BJ (cell line): ENCODE measurements at places on chromosomes 4 and X.

DNA sequence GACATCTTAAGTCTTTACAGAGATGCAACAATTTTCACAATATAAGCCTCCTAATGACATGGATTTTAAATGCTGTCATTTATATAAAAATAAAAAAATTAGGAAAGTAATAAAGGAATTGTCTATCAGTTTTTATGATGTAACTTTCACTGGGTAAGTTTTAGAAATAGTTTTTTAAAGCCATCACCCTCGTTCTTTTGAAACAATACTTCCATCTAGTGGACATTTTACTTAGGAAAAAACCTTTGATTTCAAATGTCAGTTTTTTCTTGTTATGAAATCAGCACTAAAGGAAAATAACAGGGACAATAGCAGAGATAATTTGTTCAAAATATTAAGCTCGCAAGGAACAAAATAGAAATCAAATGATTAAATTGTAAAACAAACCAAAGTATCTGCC is 24.3 kb upstream of the NDNF start:
- DNase-seq, result peak; percentile 9

GRCh38 chr4:48129307-48130014 is 4.6 kb downstream of the TXK start:
- no peak for DNase-seq

DNA sequence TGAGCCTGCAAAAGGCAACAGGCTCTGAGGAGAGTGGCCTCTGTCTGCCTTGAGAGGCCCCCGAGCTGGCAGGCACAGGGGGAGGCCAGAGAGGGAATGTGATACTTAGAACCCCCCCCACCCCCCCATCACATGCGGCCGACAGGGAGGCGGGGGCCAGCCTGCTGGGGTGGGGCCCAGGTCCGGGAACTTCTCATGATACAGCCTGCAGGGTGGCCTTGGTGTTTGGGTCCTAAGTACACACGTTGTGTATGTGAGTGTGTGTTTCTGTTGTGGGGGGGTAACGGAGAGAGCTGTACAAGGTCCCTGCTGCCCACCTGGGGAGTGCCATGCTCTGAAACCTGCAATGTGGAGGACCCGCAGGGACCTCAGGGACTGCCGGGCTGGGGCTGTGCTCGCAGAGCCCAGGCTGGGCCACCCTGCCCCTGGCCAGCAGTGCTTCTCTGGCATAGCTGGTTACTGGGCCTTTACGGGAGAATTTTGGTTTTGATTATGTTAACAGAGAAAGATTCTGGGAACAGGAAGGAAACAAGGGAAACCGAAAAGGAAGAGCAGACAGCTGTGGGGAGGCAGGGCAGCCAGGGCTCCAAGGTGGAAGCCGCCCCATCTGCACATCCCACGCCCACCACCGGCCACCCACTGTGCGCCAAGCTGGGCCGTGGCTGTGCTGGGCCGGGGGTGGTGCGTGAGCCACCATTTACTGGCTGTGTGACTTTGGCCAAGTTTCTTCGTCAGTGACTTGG is 19.9 kb downstream of the SH3BP2 start:
- DNase-seq, result no peak

DNA sequence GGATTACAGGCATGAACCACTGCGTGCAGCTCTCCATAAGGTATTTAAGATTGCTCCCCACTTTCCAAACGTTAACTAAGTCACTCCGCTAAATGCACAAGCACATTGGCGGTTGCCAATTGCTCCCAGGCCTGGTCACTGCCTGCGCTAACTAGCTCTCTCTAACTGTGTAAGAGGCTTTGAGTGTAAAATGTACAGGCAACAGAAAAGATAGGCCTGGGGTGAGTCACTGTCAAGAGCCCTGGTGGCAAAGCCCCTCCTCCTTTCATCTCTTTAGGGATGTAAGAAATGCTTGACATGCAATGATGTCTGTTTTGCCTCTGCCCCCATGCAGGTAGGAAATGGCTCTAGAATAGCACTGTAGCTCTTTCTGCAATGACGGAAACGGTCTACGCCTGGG is 329.7 kb upstream of the GATB start:
- DNase-seq, result no peak

DNA sequence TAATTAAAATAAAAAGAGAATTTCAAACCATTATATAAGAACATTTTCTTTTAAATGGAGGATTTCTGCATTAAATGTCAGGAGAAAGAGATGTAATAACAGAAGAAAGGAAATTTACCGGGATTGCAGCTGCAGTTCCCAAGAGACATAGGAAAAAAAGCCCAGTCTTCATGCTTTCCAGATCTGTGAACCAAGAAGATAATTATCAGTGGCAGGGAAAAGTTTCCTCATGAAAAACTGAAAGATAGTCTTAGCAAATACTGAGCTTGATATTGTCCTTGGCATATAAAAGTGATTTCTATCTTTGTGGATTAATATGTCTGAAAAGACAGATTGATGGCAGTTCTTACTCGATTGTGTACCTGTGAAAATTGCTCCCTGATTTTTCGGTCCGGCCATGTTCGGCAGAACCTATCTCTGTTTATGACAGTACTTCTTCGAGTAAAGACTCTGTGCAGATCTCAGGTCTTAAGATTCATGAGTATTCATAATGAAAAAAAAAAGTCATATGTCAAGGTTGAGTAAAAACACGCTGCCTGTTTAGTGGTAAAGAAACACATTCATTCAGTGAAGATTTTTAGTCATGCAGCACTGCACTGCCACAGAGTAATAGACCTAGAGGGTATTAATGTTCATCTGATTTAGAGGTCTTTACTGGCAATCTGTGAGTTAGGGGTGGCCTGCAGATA is 29.6 kb downstream of the SPARCL1 start:
- no peak for DNase-seq

- DNase-seq, result no peak
These were observed 529.7 kb upstream of the BOD1L1 start for GRCh38 chr4:14157262-14157661.

- no peak for DNase-seq
These were observed 39.9 kb upstream of the SCOC start for GRCh38 chr4:140333523-140333922.

DNA sequence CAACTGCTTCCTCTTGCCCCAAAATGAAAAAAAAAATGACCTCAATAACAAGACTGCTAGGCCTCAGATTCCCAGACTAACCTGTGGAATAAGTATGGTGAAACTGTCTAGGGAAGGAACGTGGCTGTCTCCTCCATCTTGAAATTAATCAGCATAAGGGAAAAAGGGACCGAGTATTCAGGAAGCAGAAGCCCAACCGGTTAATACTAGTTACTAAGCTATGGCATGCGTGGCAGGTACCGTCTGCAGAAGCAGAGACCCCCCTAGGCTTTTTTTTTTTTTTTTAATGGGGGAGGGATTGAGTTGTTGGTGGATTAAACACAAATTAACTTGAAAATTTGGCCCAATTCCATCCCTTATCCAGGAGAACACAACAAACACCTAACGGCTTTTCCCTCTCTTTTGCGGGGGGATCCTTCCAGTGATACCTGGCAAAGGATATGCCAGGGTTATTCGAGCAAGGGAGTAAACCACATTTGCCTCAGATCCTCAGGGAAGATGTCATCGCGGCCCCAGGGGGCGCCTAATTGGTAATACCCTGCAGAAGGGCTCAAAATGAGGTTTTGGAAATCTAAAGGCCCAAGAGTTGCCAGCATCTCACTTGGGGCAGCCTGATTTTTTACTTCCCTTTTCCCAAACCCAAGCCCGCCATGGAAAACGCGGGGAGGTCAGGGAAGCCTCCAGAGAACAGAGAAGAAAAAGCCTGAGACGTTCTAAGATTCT is 893 bp downstream of the RLIM start:
- no peak for DNase-seq

DNA sequence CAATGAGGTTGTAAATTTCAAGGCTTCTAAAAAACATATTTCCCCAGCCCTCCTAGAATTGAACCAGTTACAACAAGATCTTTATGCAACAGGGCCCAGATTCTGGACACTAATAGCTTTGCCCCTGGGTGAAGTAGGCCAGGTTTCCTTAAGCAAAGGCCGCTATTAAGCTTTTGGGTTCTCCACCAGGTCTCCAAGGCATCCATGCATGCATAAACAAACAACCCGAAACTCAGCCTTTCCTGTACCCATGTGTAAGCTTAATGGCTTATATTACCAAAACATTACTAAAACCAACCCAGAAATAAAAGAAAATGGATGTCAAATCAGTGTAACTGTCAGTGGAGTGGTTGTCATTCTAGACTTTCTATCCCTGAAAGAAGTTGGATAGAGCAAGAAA is 137.1 kb downstream of the ARHGAP6 start:
- no peak for DNase-seq
